ENCODE measurements at places on chromosomes 11 and 22. TPM values are rescaled to one million over a fixed set of nuclear protein-coding genes. Genes with fewer than 3 reads are reported as not detected.

GRCh38 chr11:15671216-15671615 is 556.5 kb downstream of the INSC start:
- DNase-seq = no peak

DNA sequence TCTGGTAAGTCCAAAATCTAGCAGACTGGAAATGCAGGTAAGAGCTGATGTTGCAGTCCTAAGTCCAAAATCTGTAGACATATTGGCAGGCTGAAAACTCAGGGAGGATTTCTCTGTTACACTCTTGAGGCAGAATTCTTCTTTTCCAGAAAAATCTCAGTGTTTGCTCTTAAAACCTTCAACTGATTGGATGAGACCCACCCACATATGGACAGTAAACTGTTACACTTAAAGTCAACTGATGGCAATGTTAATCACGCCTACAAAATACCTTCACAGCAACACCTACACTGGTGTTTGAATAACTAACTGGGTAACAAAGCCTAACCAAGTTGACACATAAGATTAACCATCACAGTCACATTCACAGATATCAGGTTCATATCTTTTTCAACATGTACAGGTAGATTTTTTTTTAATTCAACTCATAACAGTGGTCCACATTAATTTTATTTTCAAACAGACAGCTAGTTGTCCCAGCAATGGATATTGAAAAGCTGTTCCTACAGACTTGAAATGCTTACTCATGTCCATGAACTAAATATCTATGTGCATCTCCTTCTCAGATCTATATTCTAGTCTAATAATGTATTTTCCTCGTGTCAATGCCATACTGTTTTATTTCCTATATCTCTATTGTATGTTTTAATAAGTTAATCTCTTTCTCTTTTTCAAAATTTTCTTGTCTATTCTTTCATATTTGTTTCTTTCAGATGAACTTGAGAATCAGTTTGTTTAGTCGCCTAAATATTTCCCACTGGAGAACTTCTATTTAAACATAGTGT is 110.1 kb downstream of the TMPRSS5 start:
- DNase-seq = no peak

GRCh38 chr11:113331441-113331840 is 17.1 kb downstream of the TTC12 start:
- no peak for DNase-seq

DNA sequence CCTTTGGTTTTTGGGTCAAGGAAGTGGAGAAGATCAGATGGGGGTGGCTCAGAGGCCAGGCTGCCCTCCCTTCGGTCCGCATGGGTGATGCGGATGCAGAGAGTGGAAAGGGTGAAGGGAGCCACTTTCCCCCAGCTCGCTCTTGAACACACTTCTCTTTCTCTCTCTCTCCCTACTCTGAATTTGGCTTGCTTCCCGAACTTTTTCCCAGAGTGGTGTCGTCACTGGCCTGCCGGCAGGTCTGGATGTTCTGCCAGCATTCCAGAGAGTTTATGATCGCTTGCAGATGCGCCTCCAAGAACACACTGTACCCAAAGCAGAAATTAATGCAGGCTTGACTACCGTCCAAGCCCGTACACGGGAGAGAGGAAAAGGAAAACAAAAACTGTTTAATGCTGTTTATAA is 103.2 kb downstream of the ZBTB16 start:
- peak; percentile 93 for DNase-seq

Gene BSCL2
- 133 TPM for total RNA-seq

Gene GSTT2
- not detected for total RNA-seq

Gene OR8A1
- total RNA-seq = not detected

Gene CATSPER1
- total RNA-seq = not detected
